ENCODE measurements at places on chromosomes 6 and 20. TPM values are rescaled to one million over a fixed set of nuclear protein-coding genes. Genes with fewer than 3 reads are reported as not detected.

GRCh38 chr6:6875818-6876470, 231.8 kb upstream of the RREB1 start:
- H3K4me3 ChIP-seq = no peak overlapping the region
- no peak overlapping the region for H3K27ac ChIP-seq
- DNase-seq = no peak
- no peaks in the 10 kb centered on the region for H3K36me3 ChIP-seq

DNA sequence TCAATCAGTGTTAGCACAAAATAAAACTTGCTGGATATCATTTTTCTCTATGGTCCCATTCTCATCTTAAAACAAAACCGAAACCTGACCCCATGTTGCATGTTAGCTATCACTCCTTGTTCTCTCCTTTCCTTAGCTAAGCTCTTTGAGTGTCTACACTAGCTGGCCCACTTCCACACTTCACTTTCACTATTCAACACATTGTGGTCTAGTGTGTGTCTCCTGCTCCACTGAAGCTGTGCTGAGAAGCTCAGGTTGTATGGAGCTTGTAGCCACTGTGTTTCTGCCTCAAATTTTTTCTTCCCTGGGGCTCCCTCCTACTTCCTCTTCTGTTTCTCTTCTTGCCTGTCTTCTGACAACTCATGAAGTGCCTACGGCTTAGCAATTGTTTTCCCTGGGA, 223.0 kb downstream of the NKAIN2 start:
- no peaks in the 10 kb centered on the region for H3K36me3 ChIP-seq
- H3K27ac ChIP-seq = no peak overlapping the region
- no peaks in the 10 kb centered on the region for H3K4me1 ChIP-seq
- no peaks in the 10 kb centered on the region for H3K27me3 ChIP-seq
- DNase-seq = no peak
- no peak overlapping the region for H3K4me3 ChIP-seq

GRCh38 chr6:85314586-85314985, 135.3 kb upstream of the NT5E start:
- H3K27me3 ChIP-seq = no peaks in the 10 kb centered on the region
- no peak overlapping the region for H3K4me3 ChIP-seq
- no peak for DNase-seq
- no peaks in the 10 kb centered on the region for H3K36me3 ChIP-seq
- H3K27ac ChIP-seq = no peak overlapping the region

GRCh38 chr6:136718476-136718875, 73.8 kb downstream of the MAP3K5 start:
- H3K36me3 ChIP-seq = no peaks in the 10 kb centered on the region
- no peaks in the 10 kb centered on the region for H3K27me3 ChIP-seq
- no peak for DNase-seq
- H3K4me3 ChIP-seq = no peak overlapping the region
- peak overlapping the region; percentile 79 for H3K27ac ChIP-seq

DNA sequence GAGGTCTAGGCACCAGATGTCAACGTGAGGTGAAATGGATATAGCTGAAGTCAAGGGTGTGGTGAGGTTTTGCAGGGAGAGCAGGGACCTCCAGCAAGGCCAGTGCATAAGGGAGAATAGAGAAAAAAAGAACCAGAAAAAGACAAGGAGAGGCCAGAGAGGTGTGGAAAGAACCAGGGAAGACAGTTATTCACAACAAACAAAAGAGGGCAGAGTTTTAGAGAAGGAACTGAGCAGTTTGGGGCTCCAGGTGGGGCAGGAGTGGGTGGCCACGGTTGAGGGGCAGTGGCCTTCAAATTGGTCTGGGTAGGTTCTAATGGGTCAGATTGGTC, 11.6 kb upstream of the NQO2 start:
- H3K27ac ChIP-seq = peak overlapping the region; percentile 100
- no peaks in the 10 kb centered on the region for H3K36me3 ChIP-seq
- DNase-seq = no peak
- peaks cover 42% of the 10 kb centered on the region for H3K4me1 ChIP-seq

DNA sequence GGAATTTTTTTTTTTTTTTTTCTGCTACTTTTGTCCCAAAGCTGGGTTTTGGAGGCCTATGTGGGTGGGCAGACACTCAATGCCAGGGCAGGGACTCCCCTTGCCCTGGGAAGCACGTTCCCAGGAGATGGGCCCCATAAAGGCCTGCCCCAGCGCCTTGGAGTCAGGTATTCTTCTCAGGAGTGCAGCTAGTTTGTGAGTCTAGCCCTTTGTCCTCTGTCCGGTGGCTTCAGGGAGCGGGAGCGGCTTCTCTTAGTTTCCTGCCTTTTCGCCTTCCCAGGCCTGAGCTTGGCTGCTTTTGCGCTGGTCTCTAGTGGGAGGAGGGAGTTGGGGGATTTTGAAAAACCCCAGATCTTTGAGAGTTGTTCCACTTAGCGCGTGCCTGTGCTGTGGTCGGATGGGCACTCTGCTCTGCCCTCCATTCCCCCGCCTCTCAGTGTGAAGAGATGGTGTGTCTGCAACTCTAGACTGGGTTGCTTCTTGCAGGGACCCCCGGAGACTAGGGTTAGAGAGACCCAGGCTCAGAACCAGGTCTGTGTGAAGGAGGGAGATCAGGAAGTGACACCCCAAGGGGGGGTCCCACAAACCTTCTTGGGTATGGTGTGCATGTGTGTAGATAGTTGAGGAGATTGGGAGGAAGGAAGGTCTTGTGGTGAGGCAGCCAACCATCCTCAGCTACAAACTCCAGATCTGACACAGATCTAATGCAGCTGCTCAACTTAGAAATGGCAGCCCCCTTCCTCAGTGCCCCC, 1.3 kb downstream of the PLCG1 start:
- peaks cover 85% of the 10 kb centered on the region for H3K4me1 ChIP-seq
- peak overlapping the region; percentile 99 for H3K27ac ChIP-seq
- H3K27me3 ChIP-seq = no peaks in the 10 kb centered on the region
- H3K4me3 ChIP-seq = peak overlapping the region; percentile 77

GRCh38 chr20:11906626-11907480, 10.8 kb upstream of the BTBD3 start:
- H3K4me1 ChIP-seq = peaks cover 48% of the 10 kb centered on the region
- H3K27ac ChIP-seq = no peak overlapping the region
- H3K4me3 ChIP-seq = no peak overlapping the region
- no peaks in the 10 kb centered on the region for H3K27me3 ChIP-seq
- no peaks in the 10 kb centered on the region for H3K36me3 ChIP-seq

GRCh38 chr20:49261173-49261572, 16.7 kb downstream of the ZNFX1 start:
- H3K36me3 ChIP-seq = peaks cover 100% of the 10 kb centered on the region
- H3K27ac ChIP-seq = no peak overlapping the region
- peaks cover 9% of the 10 kb centered on the region for H3K4me1 ChIP-seq
- no peaks in the 10 kb centered on the region for H3K27me3 ChIP-seq
- no peak for DNase-seq

DNA sequence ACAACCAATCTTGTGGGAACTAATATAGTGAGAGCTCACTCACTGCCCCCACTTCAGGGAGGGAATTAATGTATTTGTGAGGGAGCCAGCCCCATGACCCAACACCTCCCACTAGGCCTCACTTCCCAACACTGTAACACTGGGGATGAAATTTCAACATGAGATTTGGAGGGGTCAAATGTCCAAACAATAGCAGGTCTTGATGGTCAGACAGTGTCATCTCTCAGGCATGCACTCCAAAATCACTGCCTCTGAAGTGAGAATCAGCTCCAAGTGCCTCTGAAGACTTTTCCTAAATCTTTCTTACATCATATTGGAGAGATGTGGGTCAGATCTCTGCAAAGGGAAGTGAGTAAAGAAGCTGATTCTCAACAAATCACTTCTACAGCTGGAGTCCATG, 13.8 kb upstream of the SAYSD1 start:
- DNase-seq = no peak
- H3K36me3 ChIP-seq = no peaks in the 10 kb centered on the region
- no peak overlapping the region for H3K27ac ChIP-seq
- peaks cover 3% of the 10 kb centered on the region for H3K4me1 ChIP-seq

DNA sequence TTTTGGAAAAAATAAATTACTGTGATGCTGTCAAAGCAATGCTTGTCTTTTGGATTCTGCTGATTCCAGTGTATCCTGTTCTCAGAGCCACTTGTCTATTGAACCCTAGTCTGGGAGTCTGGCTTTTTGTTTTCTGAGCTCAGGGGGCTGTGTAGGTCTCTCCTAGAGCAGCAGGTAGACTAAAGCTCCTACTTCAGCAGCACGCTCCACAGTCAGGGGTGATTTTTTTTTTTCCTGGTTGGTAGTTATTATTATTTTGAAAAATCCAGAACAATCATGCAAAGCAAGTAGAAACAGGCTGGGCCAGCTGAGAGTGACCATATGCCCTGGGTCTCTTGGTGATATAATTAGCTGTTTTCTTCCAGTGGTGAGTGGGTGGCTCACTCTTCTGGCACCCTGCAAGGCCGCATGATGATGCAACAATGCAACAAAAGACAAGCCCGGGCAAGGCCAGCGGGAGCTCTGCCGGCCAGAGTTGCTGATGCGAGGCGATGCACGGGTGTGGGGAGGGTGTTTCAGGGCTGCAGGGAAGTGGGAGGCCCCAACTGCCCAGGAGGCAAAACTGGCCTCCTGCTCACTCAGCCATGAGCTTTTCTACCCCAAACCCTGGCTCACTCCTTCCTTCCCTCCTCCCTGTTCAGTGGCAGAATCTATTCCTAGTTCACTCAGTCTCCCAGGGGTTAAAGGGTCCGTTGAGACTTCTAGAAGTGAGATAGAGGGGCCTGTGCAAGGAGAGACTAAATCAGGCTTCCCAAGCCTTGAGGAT, 11.5 kb upstream of the CDKN1A start:
- no peaks in the 10 kb centered on the region for H3K36me3 ChIP-seq
- peak overlapping the region; percentile 59 for H3K27ac ChIP-seq
- peaks cover 22% of the 10 kb centered on the region for H3K4me1 ChIP-seq

DNA sequence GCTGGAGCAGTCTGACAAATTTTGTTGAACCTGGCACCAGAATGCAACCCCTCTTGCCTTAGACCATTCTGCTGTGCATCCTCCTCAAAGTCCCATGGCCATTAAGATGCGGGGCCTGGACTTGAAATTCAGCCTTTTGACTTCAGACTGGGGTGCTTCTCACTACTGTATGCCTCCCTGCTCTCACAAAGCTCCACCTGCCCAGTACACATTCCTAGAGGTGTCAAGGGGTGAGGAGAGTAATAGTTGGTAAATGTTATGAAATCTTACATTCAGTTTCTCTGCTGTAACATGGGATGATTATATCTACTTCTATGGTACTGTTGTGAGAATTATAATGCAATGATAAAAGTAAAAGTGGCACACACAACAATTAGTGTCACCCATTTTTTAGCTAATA, 70.8 kb downstream of the TULP4 start:
- H3K4me1 ChIP-seq = no peaks in the 10 kb centered on the region
- no peaks in the 10 kb centered on the region for H3K36me3 ChIP-seq
- no peak overlapping the region for H3K27ac ChIP-seq
- no peak for DNase-seq
- H3K4me3 ChIP-seq = no peak overlapping the region

DNA sequence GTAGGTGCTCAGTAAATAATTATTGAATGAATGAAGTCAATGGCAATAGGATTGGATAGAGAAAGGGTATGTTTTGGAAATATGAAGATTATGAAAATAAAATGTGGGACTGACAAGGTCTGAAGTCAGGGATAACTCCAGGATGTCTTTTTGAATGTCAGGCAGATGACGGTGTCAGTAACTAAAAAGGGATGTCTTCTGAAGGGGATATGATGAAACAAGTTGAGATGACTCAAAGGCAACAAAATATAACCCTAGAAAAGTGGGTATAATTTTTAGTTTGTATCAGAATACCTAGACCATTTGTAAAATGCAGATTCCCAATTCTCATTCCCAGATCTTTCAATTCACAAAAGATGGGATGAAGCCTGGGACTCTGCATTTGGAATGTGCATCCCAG, 257.3 kb upstream of the SGK1 start:
- no peaks in the 10 kb centered on the region for H3K36me3 ChIP-seq
- no peaks in the 10 kb centered on the region for H3K4me1 ChIP-seq
- DNase-seq = no peak
- no peak overlapping the region for H3K27ac ChIP-seq
- no peaks in the 10 kb centered on the region for H3K27me3 ChIP-seq

- no peaks in the 10 kb centered on the region for H3K36me3 ChIP-seq
- peak overlapping the region; percentile 77 for H3K27ac ChIP-seq
- H3K27me3 ChIP-seq = no peaks in the 10 kb centered on the region
- H3K4me3 ChIP-seq = no peak overlapping the region
- no peak for DNase-seq
These were observed 109.2 kb upstream of the TMEM170B start for GRCh38 chr6:11428371-11428770.

- no peaks in the 10 kb centered on the region for H3K27me3 ChIP-seq
- H3K36me3 ChIP-seq = peaks cover 45% of the 10 kb centered on the region
- peaks cover 11% of the 10 kb centered on the region for H3K4me1 ChIP-seq
- H3K4me3 ChIP-seq = no peak overlapping the region
These were observed 84.8 kb downstream of the TAF4 start for GRCh38 chr20:61980647-61981583.

DNA sequence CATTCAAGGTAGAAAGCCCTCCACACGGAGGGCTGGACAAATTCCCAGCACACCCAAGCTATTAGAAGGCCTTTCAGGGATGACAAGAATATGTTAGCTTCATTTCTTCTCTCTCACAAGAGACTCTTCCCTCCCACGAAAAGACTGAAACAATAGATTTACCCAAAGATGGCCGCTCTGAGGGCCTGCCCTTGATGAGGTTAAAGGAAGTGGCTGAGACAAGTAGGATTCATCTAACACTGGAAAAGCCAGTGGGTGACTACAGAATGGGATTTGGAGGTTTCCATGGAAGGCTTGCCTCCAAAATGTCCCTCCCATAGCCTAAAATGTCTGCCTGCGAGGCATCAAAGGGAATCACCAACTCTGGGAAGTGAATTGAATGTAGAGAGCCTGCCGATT, 277.6 kb downstream of the CLIC5 start:
- H3K27me3 ChIP-seq = peaks cover 7% of the 10 kb centered on the region
- peaks cover 5% of the 10 kb centered on the region for H3K4me1 ChIP-seq
- no peaks in the 10 kb centered on the region for H3K36me3 ChIP-seq
- no peak for DNase-seq

DNA sequence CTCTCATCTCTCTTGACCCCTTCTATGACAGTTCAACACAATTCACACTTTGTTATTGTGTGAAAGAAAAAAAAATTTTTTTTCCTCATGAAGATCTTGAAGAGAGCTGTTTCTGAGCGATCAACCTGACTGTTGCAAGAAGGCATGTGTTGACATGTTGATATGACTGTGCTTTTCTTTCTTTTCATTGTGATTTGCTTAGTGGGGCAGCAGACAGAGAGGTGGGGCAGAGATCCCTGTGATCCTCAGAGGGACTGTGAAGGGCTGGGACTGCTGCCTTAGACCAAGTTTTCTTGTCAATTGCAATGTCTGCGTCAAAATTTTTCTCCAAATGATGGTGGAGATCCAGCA, 70.8 kb upstream of the IYD start:
- no peaks in the 10 kb centered on the region for H3K4me1 ChIP-seq
- no peaks in the 10 kb centered on the region for H3K36me3 ChIP-seq
- no peak overlapping the region for H3K4me3 ChIP-seq
- DNase-seq = no peak
- H3K27me3 ChIP-seq = no peaks in the 10 kb centered on the region

- H3K27ac ChIP-seq = no peak overlapping the region
- no peaks in the 10 kb centered on the region for H3K36me3 ChIP-seq
- DNase-seq = no peak
- no peaks in the 10 kb centered on the region for H3K4me1 ChIP-seq
These were observed 158.5 kb downstream of the PHACTR1 start for GRCh38 chr6:12875051-12875450.

The TSHZ2 gene
- total RNA-seq = 3.1 TPM

The MYH7B gene
- 253 TPM for total RNA-seq

The SLC35F1 gene
- total RNA-seq = 6.4 TPM

The TRIM38 gene
- 2.2 TPM for total RNA-seq

The RIPPLY2 gene
- not detected for total RNA-seq

The PGC gene
- total RNA-seq = not detected

The PCK1 gene
- 0.25 TPM for total RNA-seq

The NKX2-2 gene
- total RNA-seq = not detected

The RFX6 gene
- total RNA-seq = not detected

The SYNGAP1 gene
- total RNA-seq = 6.5 TPM
